ENCODE measurements at places on chromosomes 13 and 19. TPM values are rescaled to one million over a fixed set of nuclear protein-coding genes. Genes with fewer than 3 reads are reported as not detected.

HSPB6 gene
- not detected for polyA plus RNA-seq

CGB2 gene
- polyA plus RNA-seq: not detected

DNA sequence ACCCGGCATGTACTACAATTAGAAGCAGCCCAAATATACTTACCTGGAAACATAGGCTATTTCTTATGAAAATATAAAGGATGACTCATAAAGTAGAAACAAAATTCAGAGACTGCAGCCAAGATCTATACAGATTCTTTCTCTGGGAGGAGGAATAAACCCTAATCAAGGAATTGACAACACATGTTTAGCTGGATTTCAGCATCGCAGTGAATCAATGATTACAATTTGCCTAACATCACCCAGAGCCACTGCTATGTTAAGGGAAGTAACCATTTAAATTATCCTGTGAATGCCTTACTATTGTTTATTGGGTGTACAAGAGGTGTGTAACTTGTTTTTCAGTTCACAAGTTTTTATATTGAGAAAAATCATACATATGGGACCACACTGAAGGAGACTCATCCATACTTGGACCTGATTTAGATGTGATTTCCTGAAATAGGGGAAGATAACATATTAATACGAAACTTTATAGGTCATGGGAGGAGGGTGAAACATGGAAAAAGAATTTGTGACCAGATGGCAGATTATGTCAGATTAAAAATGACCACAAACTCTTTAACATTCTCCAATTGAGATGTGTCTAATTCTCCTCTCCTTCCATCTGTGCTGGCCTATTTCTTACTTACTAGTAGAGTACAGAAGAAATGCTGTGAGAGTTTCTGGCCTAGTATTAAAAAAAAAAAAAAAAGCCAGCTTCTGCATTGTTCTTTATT lies 1168.4 kb downstream of the SLITRK1 start:
- H3K4me1 ChIP-seq: no peaks in the 10 kb centered on the region
- no peak overlapping the region for H3K4me3 ChIP-seq
- H3K27ac ChIP-seq: no peak overlapping the region

- no peak overlapping the region for H3K27ac ChIP-seq
- H3K27me3 ChIP-seq: no peaks in the 10 kb centered on the region
- no peaks in the 10 kb centered on the region for H3K36me3 ChIP-seq
- H3K4me3 ChIP-seq: no peak overlapping the region
- peaks cover 40% of the 10 kb centered on the region for H3K4me1 ChIP-seq
Measured at GRCh38 chr19:17754634-17755442, 3.6 kb downstream of the FCHO1 start.

DNA sequence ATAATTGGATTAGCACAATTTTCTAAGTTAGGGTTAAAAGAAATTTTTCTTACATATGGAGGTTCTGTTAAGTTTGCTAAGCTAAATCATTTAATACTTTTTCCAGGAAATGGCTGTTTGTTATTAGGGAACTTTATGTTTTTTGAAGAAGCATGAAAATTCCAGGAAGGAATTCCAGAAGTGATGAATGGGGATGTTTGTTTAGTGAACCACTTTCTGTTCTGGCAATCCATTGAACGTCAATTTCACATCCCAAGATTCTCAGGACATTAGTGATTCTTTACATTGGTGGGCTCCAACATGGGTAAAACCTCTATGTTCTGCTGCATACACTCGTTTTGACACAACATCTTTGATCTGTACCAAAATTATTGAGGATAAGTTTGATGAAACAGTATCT lies 534.4 kb downstream of the IRS2 start:
- H3K27ac ChIP-seq: no peak overlapping the region
- H3K4me1 ChIP-seq: no peaks in the 10 kb centered on the region
- H3K27me3 ChIP-seq: no peaks in the 10 kb centered on the region
- no peak overlapping the region for H3K4me3 ChIP-seq

DNA sequence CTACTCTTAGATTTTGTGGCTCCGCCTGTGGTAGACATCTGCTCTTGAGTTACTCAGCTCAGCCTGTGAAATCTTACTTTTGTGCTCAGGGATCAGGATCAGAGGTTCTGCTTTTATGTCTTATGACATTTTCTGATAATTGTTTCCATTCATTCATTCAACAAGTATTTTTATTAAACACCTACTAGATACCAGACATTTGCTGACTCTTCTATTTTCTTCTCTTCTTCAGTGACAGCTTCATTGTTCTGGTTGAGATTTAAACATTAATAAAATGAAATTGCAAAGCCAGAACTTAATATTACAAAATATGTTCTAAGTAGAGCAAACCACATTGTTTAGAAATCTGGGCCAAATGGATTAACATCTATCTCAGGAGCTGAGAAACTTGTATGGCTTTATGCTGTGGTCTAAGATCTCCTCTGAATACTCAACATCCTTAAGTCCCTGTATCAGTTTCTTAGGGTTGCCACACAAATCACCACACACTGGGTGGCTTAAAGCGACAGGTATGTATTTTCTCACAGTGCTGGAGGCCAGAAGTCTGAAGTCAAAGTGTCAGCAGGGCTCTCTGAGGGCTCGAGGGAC lies 15.8 kb upstream of the MICU2 start:
- no peak for DNase-seq
- no peaks in the 10 kb centered on the region for H3K36me3 ChIP-seq
- no peaks in the 10 kb centered on the region for H3K4me1 ChIP-seq
- peaks cover 3% of the 10 kb centered on the region for H3K27me3 ChIP-seq
- H3K27ac ChIP-seq: no peak overlapping the region

DNA sequence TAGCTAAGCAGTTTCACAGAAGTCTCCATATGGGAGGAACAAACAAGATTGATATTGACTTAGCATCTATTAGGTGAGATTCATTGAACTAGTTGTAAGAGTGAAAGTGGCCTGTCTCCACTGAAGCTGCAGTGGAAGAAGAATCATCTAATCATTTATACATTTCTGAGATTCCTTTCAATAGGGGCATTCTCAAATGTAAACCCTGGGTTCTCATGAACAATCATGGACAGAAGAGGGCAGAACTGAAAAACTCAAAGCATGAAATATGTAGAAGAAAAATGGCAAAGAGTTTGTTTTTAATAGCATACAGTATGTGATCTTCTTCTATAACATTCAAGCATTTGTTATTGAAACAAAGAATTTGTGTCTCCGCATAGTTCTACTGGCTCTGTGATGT lies 17.6 kb upstream of the POSTN start:
- H3K27ac ChIP-seq: no peak overlapping the region
- no peaks in the 10 kb centered on the region for H3K27me3 ChIP-seq
- H3K36me3 ChIP-seq: no peaks in the 10 kb centered on the region
- DNase-seq: no peak

Data from CD8-positive, alpha-beta memory T cell (primary cell).